Smooth muscle cell of the umbilical artery (primary cell): ENCODE measurements at places on chromosomes 3 and 15. TPM values are rescaled to one million over a fixed set of nuclear protein-coding genes. Genes with fewer than 3 reads are reported as not detected.

RASGRF1 gene
- not detected in 2 replicates for total RNA-seq

CD276 gene
- total RNA-seq, result 175 and 256 TPM in 2 replicates

MNS1 gene
- 0.89 and 1.3 TPM in 2 replicates for total RNA-seq

EEFSEC gene
- total RNA-seq, result 3.6 and 4.2 TPM in 2 replicates

GHSR gene
- total RNA-seq, result not detected in 2 replicates

LRRFIP2 gene
- total RNA-seq, result 33.3 and 49.1 TPM in 2 replicates

GLDN gene
- total RNA-seq, result under 0.01 TPM in 1 of 2 replicates, not detected in the other

FAH gene
- total RNA-seq, result 26.4 and 30.8 TPM in 2 replicates
